T-helper 9 cell (primary cell): ENCODE measurements at places on chromosomes 13 and 19.

GRCh38 chr19:45895519-45895972 lies 6.9 kb downstream of the MYPOP start:
- DNase-seq, result no peak

DNA sequence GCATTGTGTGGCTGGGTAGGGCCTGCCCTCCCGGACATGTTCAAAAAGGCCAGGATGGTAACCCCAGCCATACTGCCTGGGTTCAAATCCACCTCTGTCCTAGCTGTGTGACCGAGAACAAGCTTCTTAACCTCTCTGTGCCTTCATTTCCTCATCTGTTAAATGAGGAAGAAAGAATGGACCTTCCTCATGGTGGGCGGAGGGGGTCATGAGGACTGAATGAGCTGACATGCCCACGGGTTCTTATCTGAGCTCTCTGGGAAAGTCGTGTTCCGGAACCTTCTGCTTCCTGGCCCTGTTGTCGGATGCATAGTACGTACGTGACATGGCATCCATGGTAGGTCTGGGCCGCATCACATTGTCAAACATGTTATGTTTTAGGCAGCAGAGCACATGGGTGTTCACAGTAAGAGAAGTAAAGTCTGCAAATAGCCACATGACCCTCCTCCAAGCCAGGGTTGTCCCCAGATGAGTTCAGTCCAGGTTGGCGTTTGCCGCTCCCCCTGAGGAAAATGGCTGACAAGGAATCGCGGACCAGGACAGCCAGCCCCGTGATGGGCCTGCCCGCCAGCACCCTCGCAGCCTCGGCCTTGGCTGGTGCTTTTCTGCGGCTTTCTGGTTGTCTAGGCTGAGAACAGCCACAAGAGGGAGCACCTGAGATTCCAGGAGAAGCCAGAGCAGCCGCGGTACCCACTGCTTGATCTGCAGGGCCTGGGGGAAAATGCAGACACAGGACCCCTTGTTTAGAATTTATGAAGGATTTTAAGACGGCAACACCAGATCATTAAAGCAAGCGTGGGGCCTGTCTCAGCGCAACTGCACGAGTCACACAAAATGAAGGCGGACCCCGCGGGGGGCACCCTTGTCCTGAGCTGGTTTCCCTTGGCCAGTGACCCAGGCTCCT lies 2.4 kb upstream of the NTN5 start:
- peak; percentile 61 for DNase-seq

DNA sequence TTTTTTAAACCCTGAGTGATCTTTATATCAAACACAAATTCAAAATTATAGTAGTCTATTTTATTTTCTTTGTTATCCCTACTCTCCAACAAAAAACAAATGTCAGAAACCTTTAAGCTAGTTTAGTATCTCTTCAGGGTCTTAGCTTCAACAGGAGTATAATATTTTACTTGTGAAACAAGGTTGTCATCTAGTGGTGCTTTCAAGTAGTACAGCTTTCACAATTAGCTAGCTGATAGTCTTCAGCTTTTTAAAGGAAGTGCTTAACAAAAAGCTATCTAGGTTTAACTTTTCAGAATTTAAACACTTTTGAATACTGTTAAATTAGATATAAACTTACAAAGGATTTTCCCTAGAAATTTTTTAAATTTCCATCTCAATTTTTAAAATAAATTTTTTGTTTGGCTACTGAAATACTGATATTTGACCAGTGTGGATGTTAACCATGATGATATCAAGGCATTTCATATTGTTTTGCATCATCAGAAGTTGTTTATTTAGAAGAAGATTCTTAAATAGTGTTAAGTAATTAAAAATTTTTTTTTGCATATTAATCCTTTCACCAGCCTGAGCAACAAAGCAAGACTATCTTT lies 34.2 kb downstream of the TDRD3 start:
- DNase-seq, result no peak

DNA sequence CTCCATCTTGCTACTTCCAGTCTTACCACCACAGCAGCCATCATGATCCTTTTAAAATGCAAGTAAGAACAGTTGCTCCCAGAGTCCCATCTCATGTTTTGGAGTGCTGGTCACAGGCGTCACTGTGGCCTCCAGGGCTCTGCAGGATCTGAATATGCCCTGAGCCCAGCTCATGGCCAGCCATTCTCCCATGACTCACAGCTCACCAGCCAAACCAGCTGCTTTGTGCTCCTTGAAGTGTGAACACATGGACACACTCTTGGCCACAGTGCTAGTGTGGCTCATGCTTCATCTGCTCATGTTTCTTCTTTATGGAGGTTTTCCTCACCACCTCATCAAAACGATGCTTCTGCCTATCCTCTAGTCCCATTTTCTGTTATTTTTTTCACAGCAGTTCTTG lies 466.5 kb downstream of the UQCRFS1 start:
- no peak for DNase-seq

DNA sequence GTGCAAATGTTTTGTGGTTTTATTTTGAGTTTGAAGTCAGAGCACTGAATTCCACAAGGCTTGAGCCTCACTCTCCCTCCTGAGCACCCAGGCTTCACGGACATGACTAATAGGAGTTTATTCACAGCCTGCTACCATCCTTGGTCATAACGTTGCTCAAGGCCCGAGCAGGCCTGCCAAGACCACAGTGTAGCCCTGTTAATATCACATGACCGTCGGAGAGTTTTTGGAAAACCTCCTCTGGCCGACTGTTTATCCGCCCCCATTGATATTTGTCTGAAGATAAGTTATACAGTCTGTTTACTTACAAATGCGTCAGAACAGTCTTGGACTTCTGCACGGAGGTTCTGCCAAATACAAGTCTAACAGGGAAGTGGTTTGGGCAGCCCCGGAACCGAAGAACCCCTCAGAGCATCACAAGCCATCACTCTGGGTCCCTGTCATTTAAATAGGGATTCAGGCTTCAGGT lies 89.9 kb downstream of the COL4A2 start:
- DNase-seq, result no peak

DNA sequence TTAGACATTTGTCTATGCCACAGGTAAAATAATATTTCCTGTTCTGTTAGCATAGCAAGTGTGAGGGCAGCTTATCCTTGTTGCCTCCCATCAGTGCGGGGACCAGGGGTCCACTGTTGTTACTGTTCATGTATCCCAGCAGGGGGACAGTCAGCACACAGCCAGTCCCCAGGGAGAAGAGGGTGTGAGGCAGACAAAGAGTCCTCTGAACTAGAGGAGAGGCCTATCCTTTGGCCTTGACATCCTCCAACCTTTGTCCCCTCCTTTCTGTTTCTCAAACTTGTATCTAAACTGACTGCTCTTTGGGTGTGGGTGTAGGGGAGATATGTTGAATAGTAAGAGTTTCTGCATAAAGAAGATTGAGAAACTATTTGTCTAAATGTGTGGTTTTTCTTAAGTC lies 2.9 kb upstream of the GPR18 start:
- DNase-seq, result no peak

GRCh38 chr19:29779921-29780320 lies 31.9 kb upstream of the CCNE1 start:
- no peak for DNase-seq

DNA sequence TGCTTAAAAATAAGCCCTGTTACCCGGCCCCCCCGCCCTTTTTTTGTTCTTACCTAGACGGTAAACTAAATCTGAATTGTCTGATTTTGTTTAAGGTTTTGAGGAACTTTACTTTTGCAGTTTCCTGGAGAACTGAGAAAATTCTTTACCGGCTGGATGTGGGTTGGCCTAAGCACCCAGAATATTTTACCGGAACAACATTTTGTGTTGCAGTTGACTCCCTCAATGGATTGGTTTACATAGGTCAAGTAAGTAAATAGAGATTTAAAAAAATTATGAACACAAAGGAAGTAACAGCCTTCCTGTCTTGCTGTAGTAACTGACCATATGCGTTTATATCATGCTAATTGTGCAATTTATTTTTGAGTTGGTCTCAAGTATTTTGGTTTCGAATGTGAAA lies 785 bp downstream of the NHLRC3 start:
- no peak for DNase-seq

DNA sequence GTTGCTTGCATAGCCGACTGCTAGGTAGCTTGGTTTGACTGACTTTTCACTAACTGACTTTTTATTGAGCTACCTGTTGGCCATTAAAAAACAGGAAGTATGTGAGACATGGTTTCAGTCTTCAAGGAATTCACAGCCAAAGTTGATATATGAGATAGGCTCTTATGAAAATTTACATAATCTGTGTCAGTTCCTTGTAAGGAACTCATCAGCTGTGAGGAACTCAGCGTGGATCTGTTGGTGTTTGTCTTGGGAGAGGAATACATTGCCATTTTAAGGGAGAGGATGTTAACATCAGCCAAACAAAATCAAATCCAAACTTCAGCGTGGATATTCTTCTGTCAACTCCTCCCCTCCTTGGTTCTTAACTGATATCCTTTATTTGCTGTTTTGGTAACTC lies 2.0 kb downstream of the RNF113B start:
- DNase-seq, result no peak

DNA sequence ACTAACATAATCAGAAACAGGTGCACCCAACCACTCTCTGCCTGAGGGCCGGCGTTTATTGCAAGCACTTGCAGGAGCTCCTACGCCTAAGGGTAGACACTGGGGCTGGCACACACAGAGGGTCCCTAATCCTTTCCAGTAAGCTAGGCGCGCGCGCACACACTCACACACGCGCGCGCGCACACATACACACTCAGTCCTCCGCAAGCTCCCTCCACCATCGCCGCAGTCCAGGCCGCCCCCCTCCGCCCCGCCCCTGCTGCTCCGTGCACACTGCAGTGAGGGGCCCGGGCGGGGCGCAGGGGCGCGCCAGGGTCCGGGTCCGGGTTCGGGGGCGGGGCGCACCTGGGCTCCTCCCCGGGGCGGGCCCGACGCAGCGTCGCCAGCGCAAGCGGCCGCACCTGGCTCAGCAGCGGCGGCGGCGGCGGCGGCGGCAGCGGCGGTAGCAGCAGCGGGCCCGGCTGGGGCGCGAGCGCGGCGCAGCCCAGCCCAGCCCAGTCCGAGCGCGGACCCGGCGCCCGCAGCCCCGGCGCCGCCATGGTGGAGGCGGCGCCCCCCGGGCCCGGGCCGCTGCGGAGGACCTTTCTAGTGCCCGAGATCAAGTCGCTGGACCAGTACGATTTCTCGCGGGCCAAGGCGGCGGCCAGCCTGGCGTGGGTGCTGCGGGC lies at the start of gene CAMSAP3:
TSS of gene CAMSAP3 (plus strand) at position 398 of the 668 bp plus-strand sequence. CDS start at position 538, 140 bp downstream.
- DNase-seq, result no peak

- DNase-seq, result no peak
These were observed 9.3 kb upstream of the CPAMD8 start for GRCh38 chr19:17035842-17036424.

GRCh38 chr19:47776568-47776967 lies 1.9 kb upstream of the SELENOW start:
- DNase-seq, result no peak

DNA sequence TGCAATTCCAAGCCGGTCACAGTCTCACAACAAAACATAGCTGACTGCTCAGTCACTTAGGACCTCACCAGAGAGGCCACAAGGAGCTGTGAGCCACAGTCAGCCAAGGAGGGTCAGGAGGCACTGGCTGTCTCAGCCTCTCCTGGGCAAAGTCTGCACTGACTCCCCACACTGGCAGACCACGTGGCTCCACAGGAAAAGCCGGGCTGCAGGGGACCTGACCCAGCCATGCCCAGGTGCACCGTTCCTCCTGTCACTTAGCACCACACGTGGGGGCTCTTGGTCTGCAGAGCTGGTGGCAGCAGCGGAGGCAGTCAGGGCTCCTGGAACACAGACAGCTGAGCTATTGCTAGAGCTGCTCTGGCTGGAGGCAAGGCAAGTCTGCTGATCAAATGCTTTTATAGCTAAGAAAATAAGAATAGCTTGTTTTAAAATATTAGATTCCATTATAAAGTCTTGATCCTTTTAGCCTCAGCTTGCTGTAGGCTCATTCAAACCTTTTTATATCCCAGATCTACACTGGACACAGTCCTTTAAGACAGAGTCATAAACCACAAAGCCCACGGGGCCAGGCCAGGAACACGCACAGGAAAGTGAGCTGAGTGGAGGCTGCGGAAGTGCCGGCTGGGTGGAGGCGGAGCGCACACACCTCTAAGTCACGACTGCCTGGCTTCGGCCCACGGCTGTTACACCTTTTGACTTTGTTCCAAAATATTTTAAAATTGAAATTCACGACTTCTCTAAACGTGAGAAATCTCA lies 744.1 kb downstream of the UQCRFS1 start:
- DNase-seq, result no peak

GRCh38 chr13:34124666-34125306 lies 306.8 kb downstream of the RFC3 start:
- DNase-seq, result no peak

DNA sequence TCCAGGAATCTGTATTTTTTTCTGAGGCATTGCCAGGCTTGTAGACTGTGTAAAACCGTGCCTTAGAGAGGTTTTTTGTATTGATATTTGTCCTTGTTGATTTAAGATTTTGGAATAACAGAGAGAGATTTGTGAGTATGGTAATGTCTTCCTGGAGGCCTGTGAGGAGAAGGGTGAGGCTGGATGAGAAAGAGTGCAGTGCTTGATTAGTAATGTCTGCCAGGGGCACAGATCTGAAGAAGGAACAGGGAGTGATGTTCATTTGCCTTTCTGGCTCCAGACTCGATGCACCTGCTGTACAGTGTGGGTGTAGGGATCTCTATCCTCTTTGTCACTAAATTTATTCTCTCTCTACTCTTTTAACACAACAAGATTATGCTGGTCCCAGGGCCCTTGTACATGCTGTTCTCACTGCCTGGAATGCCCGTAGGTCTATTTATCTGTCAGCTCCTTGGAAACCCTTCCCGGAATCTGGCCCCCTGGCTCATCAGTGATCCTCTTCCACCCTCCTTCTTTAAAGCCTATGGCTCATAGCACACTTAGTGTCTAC lies 4.2 kb downstream of the FIZ1 start:
- DNase-seq, result no peak

GRCh38 chr19:43618921-43619261 lies 538 bp downstream of the ZNF428 start:
- DNase-seq, result no peak

GRCh38 chr13:114064450-114065140 lies 67.8 kb downstream of the RASA3 start:
- DNase-seq, result no peak

GRCh38 chr13:44196196-44196751 lies 177.3 kb upstream of the SERP2 start:
- DNase-seq, result no peak

GRCh38 chr13:22061806-22062391 lies 391.0 kb downstream of the FGF9 start:
- DNase-seq, result no peak

- DNase-seq, result no peak
These were observed 84.4 kb downstream of the DNAJC15 start for GRCh38 chr13:43107780-43108179.

DNA sequence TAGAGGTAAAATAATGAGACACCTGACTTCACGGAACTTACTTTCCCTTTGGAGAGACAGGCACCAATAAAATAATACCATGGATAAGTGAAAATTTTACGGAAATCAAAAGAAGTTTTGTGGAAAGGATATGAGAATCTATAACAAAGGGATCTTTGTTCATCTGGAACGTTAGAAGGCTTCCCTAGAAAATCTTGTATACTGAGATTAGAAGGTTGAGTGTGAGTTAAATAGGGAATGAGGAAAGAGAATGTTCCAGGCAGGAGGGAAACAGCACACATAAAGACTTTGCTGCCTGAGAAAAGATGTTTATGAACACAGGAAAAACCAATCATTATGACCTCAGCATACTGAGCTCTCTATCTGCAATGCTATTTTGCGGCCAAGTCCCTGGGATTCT lies 19.6 kb upstream of the RAP2A start:
- DNase-seq, result no peak

- no peak for DNase-seq
These were observed 1141.8 kb downstream of the PCDH17 start for GRCh38 chr13:58773280-58773859.

- DNase-seq, result no peak
These were observed 6.9 kb upstream of the FOSB start for GRCh38 chr19:45460807-45461347.
